Activated naive CD4-positive, alpha-beta T cell treated with anti-CD3 and anti-CD28 coated beads, Interleukin-2, amount 10 ng/mL, durations not matched to agents 5 hours and 36 hours (primary cell): ENCODE measurements at places on chromosomes 4 and X. TPM values are rescaled to one million over a fixed set of nuclear protein-coding genes. Genes with fewer than 3 reads are reported as not detected.

The ZFP92 gene
- 1.0 TPM for total RNA-seq

The MTNR1A gene
- total RNA-seq = not detected

The GK gene
- 18.5 TPM for total RNA-seq

The SRPX2 gene
- total RNA-seq = not detected

The TMEM255A gene
- not detected for total RNA-seq

The SLC2A9 gene
- total RNA-seq = 0.77 TPM

The FREM3 gene
- total RNA-seq = 0.05 TPM

The LONRF3 gene
- total RNA-seq = 1.2 TPM

The TEX13B gene
- not detected for total RNA-seq

The PPP2R2C gene
- total RNA-seq = not detected

The FHDC1 gene
- 0.12 TPM for total RNA-seq

The GPR82 gene
- not detected for total RNA-seq

The C4orf36 gene
- not detected for total RNA-seq

The UGT2B7 gene
- total RNA-seq = not detected

The MAGEA1 gene
- total RNA-seq = not detected

The RPA4 gene
- total RNA-seq = 0.72 TPM

The ANOS1 gene
- total RNA-seq = not detected

The ABCD1 gene
- total RNA-seq = 13.2 TPM

The ETDB gene
- total RNA-seq = not detected
